Liver (tissue), 10 donors: ENCODE measurements at places on chromosomes 16 and 17. TPM values are rescaled to one million over a fixed set of nuclear protein-coding genes. Genes with fewer than 3 reads are reported as not detected.

The ACAP1 gene
- 4.9 TPM for total RNA-seq

The SLC16A11 gene
- 3.3 TPM for total RNA-seq

The CCDC200 gene
- total RNA-seq: not detected

DNA sequence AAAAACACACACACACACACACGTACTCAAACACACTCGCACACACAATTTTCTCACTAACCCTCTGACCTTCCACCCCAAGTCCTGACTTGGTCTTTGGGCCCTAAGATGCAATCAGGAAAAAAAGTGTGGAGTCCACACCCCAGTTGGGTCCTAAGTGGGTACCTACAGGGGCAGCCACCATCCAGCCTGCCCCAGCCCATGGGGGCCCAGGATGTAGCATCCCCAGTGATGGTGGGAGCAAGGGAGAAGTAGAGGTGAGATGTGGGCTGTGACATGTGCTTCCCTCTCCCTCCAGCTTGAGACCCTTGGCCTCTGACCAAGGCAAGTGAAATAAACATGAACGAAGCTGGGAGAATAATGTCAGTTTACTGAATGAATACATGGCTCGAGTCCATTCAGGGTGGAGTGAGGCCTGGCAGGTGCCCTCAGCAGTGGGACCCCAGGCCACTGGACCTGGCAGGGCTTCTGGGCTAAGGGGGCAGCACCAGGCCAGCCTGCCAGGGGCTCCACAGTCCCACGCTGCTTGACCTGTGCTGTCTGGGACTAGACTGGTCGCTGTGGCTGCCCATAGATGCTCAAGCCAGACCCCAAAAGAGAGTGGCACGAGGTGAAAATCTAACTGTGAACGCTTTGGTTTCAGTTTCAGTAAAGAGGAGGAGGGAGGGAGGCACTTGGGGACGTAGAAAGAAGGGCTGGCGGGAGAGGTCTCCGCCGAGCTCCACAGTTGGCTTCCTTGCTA is 73.7 kb downstream of the MRC2 start:
- no peak for DNase-seq

- DNase-seq: no peak
These were observed 12.4 kb downstream of the ZG16B start for GRCh38 chr16:2842340-2843000.
